ENCODE measurements at places on chromosomes 3 and 15.

DNA sequence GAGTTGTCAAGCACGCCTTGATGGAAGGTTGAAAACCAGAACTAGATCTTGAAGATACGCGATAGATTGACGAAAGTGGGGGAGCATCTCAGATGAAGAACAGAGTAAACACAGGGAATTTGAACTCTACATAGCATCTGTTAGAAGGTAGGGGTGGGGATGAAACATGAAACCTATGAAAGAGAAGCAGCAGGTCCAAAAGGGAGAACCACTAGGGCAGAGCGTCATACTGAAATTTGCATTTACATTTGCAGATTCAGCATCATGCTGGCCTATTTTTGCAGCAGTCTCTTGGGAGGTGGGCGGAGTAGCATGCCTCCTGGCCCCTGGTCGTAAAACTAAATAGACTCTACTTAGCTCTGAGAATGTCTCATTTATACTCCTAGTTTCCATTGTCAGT lies 46.1 kb upstream of the RASGRP1 start:
- peak; percentile 47 for DNase-seq

DNA sequence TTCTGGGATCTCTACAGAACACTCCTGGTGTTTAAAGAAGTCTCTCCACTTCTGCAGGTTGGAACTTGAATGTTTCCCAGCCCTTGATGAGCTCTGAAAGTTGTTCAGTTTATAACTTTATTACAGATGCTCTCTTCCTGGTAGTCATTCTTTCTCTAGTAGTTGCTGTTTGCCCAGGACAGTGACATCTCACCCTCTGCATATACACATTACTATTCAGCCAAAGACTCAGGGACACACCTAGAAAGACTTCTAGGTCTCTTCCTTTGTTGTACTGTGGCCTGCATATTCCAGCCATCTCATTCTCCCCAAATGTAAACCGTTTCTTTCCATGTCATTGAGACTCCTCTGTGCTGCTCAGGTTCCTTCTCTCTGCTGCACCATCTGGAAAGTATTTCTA lies 76.7 kb downstream of the MITF start:
- no peak for DNase-seq

- DNase-seq: peak; percentile 80
Measured at GRCh38 chr3:50542177-50543034, 25.1 kb downstream of the C3orf18 start.

GRCh38 chr15:86830304-86830703 lies 750.6 kb downstream of the AGBL1 start:
- no peak for DNase-seq

DNA sequence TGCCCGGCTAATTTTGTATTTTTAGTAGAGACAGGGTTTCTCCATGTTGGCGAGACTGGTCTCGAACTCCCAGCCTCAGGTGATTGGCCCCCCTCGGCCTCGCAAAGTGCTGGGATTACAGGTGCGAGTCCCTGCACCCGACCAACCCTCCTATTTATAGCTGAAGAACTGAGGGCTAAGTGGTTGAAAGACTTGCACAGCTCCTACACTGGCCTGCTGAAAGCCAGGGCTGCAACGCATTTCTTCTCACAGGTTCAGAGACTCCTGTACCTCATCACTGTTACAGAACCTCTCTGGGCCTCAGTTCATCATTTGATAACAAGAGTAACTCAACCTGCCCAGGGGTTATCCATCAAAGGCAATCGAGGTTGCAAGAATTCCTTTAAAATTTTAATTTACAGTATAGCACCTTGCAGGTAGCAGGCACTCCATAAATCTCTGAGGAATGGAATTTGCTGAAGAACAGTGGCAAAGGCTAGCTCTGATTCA lies 626.5 kb upstream of the TBL1XR1 start:
- DNase-seq: no peak

GRCh38 chr15:100022391-100022790 lies 289.2 kb upstream of the LYSMD4 start:
- no peak for DNase-seq

DNA sequence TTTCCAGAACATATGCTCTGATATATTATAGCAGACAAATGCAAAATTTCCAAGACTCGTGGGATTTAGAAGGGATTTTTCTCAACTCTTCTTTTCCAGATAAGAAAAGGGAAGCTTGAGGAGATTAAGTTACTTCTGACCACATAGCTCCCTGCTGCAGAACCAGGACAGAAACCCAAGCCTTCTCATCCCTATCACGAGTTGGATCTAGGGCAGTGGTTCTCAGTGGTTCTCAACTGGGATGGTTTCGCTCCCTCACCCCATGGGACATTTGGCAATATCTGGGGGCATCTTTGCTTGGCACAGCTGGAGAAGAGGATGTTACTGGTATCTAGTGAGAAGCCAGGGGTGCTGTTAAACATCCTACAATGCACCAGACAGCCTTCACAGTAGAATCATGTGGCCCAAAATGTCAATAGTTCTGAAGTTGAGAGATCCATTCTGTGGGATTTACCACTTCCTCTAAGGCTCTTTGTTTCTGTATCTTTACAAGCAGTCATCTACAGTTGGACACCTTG lies 64.2 kb downstream of the LIPC start:
- no peak for DNase-seq

DNA sequence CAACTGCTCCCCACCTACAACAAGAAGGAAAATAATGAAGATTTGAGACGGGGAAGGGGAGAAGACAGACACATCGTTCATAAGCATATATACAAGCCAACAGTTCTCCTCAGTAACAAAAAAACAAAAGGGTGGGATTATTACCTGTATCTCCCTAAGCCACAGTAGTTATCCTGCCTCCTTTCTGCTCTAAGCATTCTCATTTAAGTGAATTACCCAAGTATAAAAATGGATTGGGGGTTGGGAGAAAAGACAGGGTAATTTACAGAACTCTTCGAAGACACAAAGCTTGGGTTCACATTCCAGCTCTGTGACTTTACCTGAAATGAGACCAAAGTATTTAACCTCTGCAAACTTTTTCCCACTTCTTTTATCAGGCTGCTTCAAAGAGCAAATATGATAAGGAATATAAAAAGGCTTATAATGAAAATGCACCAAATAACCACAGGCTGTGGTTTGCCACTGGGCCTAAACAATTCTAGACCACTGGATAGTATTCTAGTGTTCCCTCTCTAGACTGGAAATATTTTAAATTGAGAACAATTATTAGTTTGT lies 64.4 kb downstream of the UACA start:
- no peak for DNase-seq

DNA sequence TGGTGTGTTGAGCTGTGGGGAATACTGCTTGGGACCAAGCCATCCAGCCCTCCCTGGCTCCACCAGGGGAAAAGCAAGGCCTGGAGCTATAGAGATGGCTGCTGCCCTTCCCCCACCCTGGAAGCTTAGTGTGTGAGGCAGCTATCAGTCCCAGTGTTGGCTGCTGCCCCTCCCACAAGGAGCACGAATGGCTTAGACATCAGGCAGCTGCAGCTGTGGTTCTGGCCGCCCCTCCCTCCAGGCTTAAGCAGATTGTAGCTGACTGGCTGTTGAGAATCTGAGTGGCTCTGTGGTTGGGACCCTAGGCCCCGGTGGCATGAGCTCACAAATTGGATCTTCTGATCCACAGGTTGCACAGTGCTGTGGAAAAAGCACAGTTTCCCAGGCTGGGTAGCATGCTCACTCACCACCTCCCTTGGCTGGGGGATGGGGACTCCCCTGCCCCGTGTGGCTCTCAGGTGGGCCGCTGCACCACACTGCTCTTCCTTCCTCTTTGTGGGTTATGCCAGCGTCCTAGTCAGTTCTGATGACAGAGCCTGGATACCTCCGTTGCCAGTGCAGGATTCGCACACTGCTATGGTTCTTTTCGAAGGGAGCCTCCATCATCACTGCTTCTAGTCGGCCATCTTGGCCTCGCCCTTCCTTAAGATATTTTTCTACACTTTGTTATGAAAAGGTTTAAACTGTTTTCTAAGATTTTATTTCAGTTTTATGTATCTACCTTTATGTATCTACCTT lies 21.2 kb upstream of the SUCNR1 start:
- no peak for DNase-seq

GRCh38 chr15:22226034-22226790 lies 145.9 kb downstream of the OR4M2 start:
- DNase-seq: peak; percentile 24

Measured in activated T-cell treated with anti-CD3 and anti-CD28 coated beads, Interleukin-2, amount 50 U/mL, for 24 hours (primary cell).